DND-41 (cell line): ENCODE measurements at places on chromosomes 7 and 10.
A peak's percentile ranks its signal among the peaks of the same experiment; 100 is the strongest.

GRCh38 chr7:1919539-1920265 lies 249.6 kb downstream of the ELFN1 start:
- peaks cover 56% of the 10 kb centered on the region for H3K4me1 ChIP-seq
- DNase-seq, result peak; percentile 45
- peak overlapping the region; percentile 76 for H3K27ac ChIP-seq
- H3K27me3 ChIP-seq, result no peaks in the 10 kb centered on the region
- peak overlapping the region; percentile 44 for H3K4me3 ChIP-seq
- peaks cover 43% of the 10 kb centered on the region for H3K36me3 ChIP-seq

- H3K36me3 ChIP-seq, result no peaks in the 10 kb centered on the region
- no peak overlapping the region for H3K27ac ChIP-seq
- no peak for DNase-seq
- no peak overlapping the region for H3K4me3 ChIP-seq
- no peaks in the 10 kb centered on the region for H3K27me3 ChIP-seq
- no peaks in the 10 kb centered on the region for H3K4me1 ChIP-seq
Measured at GRCh38 chr7:14158111-14158510, 168.6 kb upstream of the ETV1 start.

DNA sequence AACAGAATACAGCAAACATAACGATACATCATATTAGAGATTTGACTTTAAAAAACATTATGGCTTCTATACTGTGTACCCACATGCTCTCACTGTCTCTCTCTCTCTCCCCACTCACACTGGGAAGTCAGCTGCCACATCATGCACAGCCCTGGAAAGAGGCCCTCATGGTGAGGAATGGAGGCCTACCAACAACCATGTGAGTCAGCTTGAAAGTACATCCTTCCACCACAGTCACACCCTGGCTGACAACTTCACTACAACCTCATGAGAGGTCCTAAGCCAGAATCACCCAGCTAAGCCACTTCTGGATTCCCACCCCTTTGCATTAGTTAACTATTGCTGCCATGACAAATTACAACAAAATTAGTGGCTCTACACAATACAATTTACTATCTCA lies 23.3 kb upstream of the GPR22 start:
- DNase-seq, result no peak
- H3K4me3 ChIP-seq, result no peak overlapping the region
- H3K36me3 ChIP-seq, result 0 out of 2 replicates have a peak, but pooled peaks cover 3% of the 10 kb centered on the region
- no peaks in the 10 kb centered on the region for H3K27me3 ChIP-seq

GRCh38 chr10:117164592-117165537 lies 26.8 kb upstream of the VAX1 start:
- peaks cover 13% of the 10 kb centered on the region for H3K27me3 ChIP-seq
- no peak overlapping the region for H3K27ac ChIP-seq
- H3K4me3 ChIP-seq, result no peak overlapping the region
- H3K4me1 ChIP-seq, result no peaks in the 10 kb centered on the region

GRCh38 chr10:43214956-43215561 lies 51.8 kb downstream of the RASGEF1A start:
- H3K4me1 ChIP-seq, result no peaks in the 10 kb centered on the region
- no peak overlapping the region for H3K4me3 ChIP-seq
- H3K27me3 ChIP-seq, result no peaks in the 10 kb centered on the region
- H3K36me3 ChIP-seq, result no peaks in the 10 kb centered on the region

GRCh38 chr10:112289373-112290053 lies 6.3 kb downstream of the TECTB start:
- H3K4me1 ChIP-seq, result no peaks in the 10 kb centered on the region
- H3K36me3 ChIP-seq, result no peaks in the 10 kb centered on the region

- peaks cover 14% of the 10 kb centered on the region for H3K27me3 ChIP-seq
- no peaks in the 10 kb centered on the region for H3K4me1 ChIP-seq
- no peak overlapping the region for H3K4me3 ChIP-seq
- H3K27ac ChIP-seq, result no peak overlapping the region
- H3K36me3 ChIP-seq, result no peaks in the 10 kb centered on the region
- DNase-seq, result no peak
Measured at GRCh38 chr7:132387596-132387995, 188.7 kb downstream of the PLXNA4 start.

DNA sequence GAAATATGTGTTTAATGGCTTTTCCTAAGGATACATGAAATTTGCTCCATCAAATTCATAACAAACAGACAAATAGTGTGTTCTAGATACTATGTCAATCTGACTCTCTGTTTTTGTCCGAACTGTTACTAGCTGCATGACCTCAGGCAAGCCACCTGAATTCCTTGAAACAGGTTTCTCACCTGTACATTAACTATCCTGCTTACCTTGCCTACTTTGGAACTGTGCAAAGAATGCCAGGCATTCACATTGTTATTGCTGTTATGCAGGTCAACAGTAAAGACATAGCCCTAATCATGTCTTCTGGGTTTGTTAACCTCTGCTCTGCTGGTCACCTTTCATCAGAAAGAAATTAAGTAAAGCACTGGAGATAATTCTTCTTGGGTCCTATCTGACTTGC lies 1283.9 kb upstream of the CELF2 start:
- H3K27me3 ChIP-seq, result no peaks in the 10 kb centered on the region
- H3K4me3 ChIP-seq, result no peak overlapping the region
- H3K27ac ChIP-seq, result no peak overlapping the region
- H3K4me1 ChIP-seq, result no peaks in the 10 kb centered on the region
- no peak for DNase-seq

DNA sequence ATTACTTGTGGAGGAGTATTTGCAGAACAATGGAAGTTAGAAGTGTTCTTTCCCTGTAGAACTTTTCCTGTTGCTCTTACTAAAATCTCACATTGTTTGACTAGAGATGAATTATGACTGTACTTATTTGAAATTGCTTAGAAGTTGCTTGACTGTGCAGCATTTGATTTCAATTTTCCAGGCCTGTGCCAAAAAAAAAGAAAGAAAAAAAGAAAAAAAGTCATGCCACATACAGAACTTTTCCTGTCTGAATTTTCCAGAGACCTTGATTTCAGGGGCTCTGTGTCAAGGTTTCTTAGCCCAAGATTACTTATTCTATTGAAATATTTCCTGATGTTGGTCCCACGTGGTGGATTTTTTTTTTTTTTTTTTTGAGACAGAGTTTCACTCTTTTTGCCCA lies 3.5 kb upstream of the FAM171A1 start:
- H3K4me1 ChIP-seq, result peaks cover 14% of the 10 kb centered on the region
- no peak overlapping the region for H3K27ac ChIP-seq
- H3K36me3 ChIP-seq, result no peaks in the 10 kb centered on the region

DNA sequence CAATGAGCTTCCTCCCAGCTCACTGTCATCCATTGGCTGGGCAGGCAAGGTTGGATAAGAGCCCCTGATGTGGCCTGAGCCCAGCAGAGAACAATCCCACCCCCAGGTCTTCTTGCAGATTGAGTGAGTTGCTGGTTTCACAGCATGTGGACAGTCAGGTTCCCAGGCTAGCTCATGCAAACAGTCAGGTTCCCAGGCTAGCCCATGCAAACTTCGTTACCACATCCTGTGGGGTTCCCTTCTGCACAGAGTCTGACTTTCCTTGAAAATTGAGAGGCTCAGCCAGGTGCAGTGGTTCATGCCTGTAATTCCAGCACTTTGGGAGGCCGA lies 67.1 kb downstream of the TMEM130 start:
- H3K36me3 ChIP-seq, result no peaks in the 10 kb centered on the region
- H3K4me3 ChIP-seq, result no peak overlapping the region
- H3K4me1 ChIP-seq, result no peaks in the 10 kb centered on the region
- H3K27me3 ChIP-seq, result no peaks in the 10 kb centered on the region
- peak; percentile 8 for DNase-seq

GRCh38 chr10:50437248-50437647 lies 185.9 kb upstream of the ASAH2 start:
- H3K4me3 ChIP-seq, result no peak overlapping the region
- DNase-seq, result no peak
- H3K36me3 ChIP-seq, result no peaks in the 10 kb centered on the region
- no peaks in the 10 kb centered on the region for H3K27me3 ChIP-seq

GRCh38 chr7:37267251-37267650 lies 181.4 kb downstream of the ELMO1 start:
- peaks cover 24% of the 10 kb centered on the region for H3K36me3 ChIP-seq
- H3K4me1 ChIP-seq, result no peaks in the 10 kb centered on the region
- H3K4me3 ChIP-seq, result no peak overlapping the region
- H3K27ac ChIP-seq, result no peak overlapping the region
- no peak for DNase-seq

DNA sequence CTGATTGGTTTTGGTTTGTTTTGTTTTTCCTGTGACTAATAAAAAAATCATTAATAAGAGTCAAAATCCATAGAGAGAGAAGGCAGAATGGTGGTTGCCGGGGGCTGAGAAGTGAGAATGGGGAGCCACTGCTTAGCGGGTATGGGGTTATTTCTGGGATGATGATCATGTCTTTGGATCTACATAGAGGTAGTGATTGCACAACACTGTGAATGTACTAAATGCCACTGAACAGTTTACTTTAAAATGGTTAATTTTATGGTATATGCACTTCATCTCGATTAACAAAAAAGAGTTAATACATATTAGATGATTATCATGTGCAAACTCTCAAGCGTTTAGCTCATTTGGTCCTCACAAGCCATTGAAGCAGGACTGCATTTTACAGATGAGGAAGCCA lies 342.9 kb downstream of the ELMO1 start:
- H3K27me3 ChIP-seq, result no peaks in the 10 kb centered on the region
- DNase-seq, result no peak
- no peak overlapping the region for H3K4me3 ChIP-seq
- H3K4me1 ChIP-seq, result peaks cover 5% of the 10 kb centered on the region
- no peaks in the 10 kb centered on the region for H3K36me3 ChIP-seq

DNA sequence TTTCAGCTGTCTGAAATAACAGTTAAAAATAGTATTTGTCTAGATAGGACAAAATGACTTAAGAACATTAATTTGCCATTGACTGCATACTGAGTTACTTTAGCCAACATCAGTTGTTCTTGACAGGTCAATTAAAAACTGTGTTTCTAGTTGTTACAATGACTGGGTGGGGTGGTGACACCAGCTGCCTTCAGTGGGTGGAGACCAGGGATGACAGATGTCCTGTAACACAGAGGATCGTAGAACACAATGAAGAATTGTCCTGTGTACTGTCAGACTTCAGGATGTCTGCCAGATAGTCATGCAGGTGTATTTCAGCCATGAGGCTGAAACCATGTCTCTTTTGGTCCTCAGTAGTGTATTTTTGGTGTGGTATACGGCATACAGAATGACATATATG lies 24.4 kb downstream of the TRUB1 start:
- no peaks in the 10 kb centered on the region for H3K27me3 ChIP-seq
- H3K27ac ChIP-seq, result no peak overlapping the region
- DNase-seq, result no peak
- no peak overlapping the region for H3K4me3 ChIP-seq
- H3K36me3 ChIP-seq, result peaks cover 43% of the 10 kb centered on the region

DNA sequence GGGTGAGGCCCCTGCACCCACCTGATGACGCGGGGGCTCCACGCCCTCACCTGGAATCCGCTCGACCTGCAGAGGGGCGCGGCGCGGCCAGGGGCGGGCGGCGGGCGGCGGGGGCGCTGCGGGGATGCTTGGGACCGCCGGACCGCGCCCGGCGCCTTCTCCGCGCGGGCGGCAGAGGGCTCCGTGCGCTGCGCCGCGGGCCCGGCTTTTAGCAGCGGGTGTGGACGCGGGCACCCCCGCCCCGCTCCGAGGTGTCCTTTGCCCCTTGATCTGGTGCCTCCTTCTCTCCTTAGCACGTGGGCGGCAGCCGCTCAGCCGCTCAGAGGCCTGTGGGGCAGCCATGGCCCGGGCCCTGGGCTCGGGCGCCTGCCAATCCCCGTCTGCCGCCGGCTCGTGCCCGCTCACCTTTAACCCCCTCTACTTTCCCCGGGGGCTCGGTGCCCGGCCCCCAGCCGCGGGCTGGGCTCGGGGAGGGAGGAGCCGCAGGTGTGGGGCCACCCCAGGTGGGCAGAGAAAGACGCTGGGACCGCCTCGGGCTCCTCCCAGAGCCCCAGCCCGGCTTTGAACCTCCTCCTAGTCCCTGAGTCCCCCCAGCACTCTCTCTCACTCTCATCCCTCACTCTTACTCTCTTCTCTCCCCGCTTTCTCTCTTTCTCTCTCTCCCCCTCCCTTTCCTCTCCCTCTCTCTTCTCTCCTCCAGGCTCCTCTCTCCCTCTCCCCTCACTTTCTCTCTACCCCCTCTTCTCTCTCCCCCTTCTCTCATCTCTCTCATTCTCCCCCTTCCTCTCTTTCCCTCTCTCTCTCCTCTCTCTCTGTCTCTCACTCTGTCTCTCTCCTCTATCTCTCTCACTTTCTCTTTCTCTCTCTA lies 19.7 kb upstream of the VPS37D start:
- H3K27ac ChIP-seq, result no peak overlapping the region
- H3K27me3 ChIP-seq, result peaks cover 9% of the 10 kb centered on the region
- H3K4me1 ChIP-seq, result no peaks in the 10 kb centered on the region
- H3K36me3 ChIP-seq, result no peaks in the 10 kb centered on the region
- no peak overlapping the region for H3K4me3 ChIP-seq
- DNase-seq, result no peak

DNA sequence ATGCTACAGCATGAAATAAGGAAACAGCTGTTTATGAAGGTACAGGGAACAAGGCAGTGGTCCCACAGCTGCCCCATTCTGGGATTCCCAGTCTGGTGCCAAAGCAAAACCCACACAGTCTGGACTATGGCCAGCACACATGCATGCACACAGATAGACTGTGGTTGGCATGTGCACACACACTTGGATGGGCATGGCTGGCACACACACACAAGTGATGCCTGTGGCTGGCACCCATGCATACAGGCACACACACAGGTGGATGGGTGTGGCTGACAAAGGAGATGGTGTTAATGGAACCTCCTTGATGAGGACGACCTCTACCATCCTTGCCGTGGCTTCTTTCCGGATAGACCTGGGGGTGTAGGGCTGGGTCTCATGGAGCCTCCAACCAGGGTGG lies 114.0 kb upstream of the LYZL2 start:
- H3K36me3 ChIP-seq, result no peaks in the 10 kb centered on the region
- no peaks in the 10 kb centered on the region for H3K27me3 ChIP-seq
- no peak overlapping the region for H3K27ac ChIP-seq
- no peak for DNase-seq
- no peaks in the 10 kb centered on the region for H3K4me1 ChIP-seq

DNA sequence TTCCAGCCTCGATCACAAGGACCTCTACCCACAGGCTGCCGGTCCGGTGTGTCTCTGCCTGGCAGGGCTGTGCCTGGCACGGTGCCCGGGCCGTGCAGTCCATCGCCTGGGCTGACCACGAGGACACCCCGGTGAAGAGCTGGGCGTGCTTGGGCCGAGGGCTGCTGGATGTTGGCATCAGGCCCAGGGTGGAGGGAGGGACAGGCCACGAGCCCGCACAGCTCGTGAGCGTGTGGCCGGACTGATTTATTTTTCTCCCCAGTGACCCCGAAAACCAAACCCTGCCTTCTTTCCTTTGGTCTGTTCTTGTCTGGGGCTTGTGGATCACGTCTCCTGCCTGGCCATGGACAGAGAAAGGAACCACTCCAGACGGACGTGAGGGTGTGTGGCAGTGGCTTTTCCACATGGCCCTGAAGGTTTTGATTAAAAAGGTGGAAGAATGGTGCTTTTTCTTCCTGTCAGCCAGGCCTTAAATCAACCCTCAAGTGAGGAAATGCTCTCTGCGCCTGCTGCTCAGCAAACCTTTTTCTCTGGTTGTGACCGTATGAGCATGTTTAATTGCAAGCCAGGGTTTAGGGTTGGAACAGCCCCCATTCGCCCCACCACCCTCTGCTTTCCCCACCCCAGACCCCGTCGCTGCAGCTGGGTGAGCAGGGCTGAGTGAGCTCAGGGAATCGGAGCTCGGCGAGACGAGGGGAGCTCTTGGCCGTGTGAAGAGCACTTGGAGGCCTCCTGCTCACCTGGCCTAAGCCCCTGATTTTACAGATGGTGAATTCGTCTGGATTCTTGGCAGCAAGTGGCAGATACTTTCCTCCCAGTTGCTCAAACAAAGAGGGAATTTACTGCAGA lies 130.1 kb downstream of the RGS10 start:
- no peaks in the 10 kb centered on the region for H3K27me3 ChIP-seq
- no peaks in the 10 kb centered on the region for H3K4me1 ChIP-seq
- H3K4me3 ChIP-seq, result no peak overlapping the region
